ENCODE measurements at places on chromosomes 3 and 15.
A peak's percentile ranks its signal among the peaks of the same experiment; 100 is the strongest.

GRCh38 chr3:67289626-67290025 is 291.5 kb downstream of the KBTBD8 start:
- DNase-seq: no peak
- H3K36me3 ChIP-seq: no peaks in the 10 kb centered on the region
- H3K4me1 ChIP-seq: peaks cover 22% of the 10 kb centered on the region
- no peaks in the 10 kb centered on the region for H3K27me3 ChIP-seq
- H3K4me3 ChIP-seq: no peak overlapping the region

- H3K4me3 ChIP-seq: no peak overlapping the region
- DNase-seq: no peak
- no peaks in the 10 kb centered on the region for H3K36me3 ChIP-seq
- no peaks in the 10 kb centered on the region for H3K27me3 ChIP-seq
- H3K27ac ChIP-seq: no peak overlapping the region
Observed at GRCh38 chr3:24128199-24129005, 183.3 kb downstream of the NR1D2 start.

- H3K27me3 ChIP-seq: peaks cover 3% of the 10 kb centered on the region
- H3K4me1 ChIP-seq: peaks cover 6% of the 10 kb centered on the region
- no peak for DNase-seq
- H3K27ac ChIP-seq: no peak overlapping the region
- no peaks in the 10 kb centered on the region for H3K36me3 ChIP-seq
- no peak overlapping the region for H3K4me3 ChIP-seq
Observed at GRCh38 chr15:62343397-62343796, 178.3 kb upstream of the C2CD4B start.

GRCh38 chr3:171072432-171072831 is 45.9 kb upstream of the SLC2A2 start:
- H3K4me3 ChIP-seq: no peak overlapping the region
- H3K4me1 ChIP-seq: no peaks in the 10 kb centered on the region
- no peak overlapping the region for H3K27ac ChIP-seq

GRCh38 chr15:46518381-46518780 is 883.6 kb downstream of the SQOR start:
- H3K36me3 ChIP-seq: no peaks in the 10 kb centered on the region
- H3K27ac ChIP-seq: no peak overlapping the region
- H3K27me3 ChIP-seq: no peaks in the 10 kb centered on the region
- no peaks in the 10 kb centered on the region for H3K4me1 ChIP-seq
- H3K4me3 ChIP-seq: no peak overlapping the region

- H3K27ac ChIP-seq: no peak overlapping the region
- H3K36me3 ChIP-seq: no peaks in the 10 kb centered on the region
- H3K4me3 ChIP-seq: no peak overlapping the region
- peaks cover 4% of the 10 kb centered on the region for H3K4me1 ChIP-seq
- DNase-seq: no peak
- peaks cover 5% of the 10 kb centered on the region for H3K27me3 ChIP-seq
Observed at GRCh38 chr3:131405411-131405810, 23.8 kb downstream of the NUDT16 start.

DNA sequence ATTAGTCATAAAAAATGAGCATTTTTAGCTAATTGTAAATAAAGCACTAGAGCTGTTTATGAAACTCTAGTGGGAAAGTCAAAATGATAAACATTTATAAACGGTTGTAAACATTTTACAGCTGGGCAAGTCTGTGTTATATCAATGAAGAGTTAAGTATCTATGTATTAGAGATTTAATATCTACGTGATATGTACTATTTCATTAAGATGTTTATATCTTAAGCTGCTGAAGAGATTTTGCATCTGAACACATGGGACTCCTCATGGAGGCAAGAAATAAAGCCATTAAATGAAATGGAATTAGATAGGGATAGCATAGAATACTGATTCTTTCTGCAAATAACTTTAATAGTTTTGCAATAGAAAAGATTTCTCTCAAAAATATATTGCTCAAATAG is 23.0 kb upstream of the CAPN7 start:
- peaks cover 21% of the 10 kb centered on the region for H3K4me1 ChIP-seq
- peaks cover 2% of the 10 kb centered on the region for H3K27me3 ChIP-seq
- no peak overlapping the region for H3K27ac ChIP-seq
- no peak overlapping the region for H3K4me3 ChIP-seq
- no peaks in the 10 kb centered on the region for H3K36me3 ChIP-seq
- no peak for DNase-seq

- H3K36me3 ChIP-seq: no peaks in the 10 kb centered on the region
- no peak for DNase-seq
- H3K27me3 ChIP-seq: no peaks in the 10 kb centered on the region
- no peak overlapping the region for H3K4me3 ChIP-seq
Observed at GRCh38 chr3:196122021-196122687, 40.3 kb upstream of the TFRC start.

DNA sequence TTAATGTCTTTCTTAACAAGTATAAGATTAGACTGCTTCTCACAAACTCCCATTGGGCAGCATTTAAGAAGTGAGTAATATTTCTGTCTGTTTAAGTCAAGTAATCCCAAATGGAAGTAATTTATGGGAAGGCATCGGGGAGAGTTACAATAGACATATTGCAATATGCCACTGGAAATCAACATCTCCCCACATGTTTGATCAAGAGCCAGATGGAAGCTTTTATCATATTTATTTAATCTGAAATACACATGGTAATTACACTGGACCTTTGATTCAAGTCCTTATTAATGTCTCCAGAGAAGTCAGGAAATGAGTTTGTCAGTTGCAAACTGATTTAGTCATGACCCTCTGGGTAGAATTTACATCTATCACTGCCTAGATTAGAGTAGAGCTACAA is 943.8 kb downstream of the VGLL3 start:
- H3K36me3 ChIP-seq: no peaks in the 10 kb centered on the region
- no peaks in the 10 kb centered on the region for H3K4me1 ChIP-seq
- no peak overlapping the region for H3K27ac ChIP-seq
- no peaks in the 10 kb centered on the region for H3K27me3 ChIP-seq
- no peak overlapping the region for H3K4me3 ChIP-seq

DNA sequence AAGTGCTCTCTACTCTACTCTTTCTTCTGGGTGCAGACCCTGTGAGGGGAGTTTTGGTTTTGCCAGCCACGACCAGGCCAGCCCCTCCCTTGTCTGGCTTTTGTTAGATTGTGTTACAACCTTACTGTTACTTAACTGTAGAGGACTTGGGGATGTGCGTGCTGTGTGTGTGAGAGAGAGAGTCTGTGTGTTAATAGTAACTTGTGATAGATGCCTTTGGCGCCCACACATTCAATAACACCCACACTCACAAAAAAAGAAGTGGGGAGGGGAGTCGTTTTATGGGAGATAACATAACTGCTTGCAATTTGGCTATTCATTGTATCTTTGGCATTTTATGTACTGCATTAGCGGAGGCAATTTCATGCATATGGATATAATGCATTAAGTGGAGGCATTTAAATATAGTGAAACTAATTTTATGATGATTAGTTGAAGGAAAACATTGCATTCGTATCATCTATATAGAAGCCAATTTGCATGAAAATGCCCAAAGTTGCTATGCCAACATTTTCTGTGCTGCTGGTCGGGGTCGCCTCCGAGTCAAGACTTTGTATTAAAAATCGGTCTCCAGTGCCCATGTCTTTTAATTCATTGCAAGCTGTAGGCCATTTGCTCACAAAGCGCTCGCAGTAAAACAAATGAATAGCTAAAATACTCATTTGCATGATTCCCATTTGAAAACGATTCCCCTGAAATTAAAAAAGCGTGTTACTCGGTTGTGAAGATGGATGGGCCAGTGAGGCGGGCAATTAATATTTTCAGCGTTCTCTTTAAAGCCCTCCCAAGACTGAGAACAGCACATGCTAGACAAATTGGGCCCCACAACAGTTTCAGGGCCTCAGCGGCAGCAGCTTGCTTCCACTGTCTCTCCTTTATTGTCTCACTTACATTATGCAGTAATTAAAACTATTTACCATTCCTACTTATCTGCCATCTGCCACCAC is 158.5 kb upstream of the SMAD3 start:
- no peak for DNase-seq
- no peak overlapping the region for H3K27ac ChIP-seq
- H3K4me3 ChIP-seq: no peak overlapping the region
- H3K27me3 ChIP-seq: peaks cover 3% of the 10 kb centered on the region

DNA sequence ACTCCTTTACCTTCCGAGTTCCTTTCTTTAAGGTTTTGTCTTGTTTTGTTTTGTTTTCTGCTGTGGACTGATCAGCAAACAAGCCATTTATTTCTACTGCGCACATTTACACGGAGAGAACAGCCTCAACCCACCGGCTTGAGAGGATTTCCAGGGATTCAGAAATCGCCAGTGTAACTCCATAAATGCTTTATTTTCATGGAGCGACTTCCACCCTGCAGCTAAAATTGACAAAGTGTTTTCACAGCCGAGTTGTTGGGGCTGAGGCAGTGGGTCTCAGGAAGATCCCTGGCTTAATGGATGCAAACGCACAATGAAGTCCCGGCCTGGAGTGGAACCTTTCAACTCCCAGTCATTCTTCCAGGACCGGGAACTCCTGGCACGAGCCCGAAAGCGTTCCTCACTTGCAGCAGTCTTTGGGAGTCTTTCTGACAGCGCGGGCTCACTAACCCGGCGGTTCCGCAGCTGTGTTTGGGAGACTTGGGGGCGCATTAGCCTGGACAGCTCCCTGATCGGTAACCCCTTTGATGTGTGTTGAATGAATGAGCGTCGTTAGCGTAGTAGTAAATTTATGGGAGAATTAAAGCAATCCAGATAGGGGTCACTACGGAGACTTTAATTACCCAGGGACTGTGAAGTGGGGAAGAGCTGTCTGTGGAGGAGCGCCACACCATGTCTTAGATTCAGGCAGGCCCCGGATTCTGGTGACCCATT is 785 bp upstream of the MYRIP start:
- peaks cover 58% of the 10 kb centered on the region for H3K27me3 ChIP-seq
- H3K27ac ChIP-seq: no peak overlapping the region
- H3K4me1 ChIP-seq: peaks cover 19% of the 10 kb centered on the region

DNA sequence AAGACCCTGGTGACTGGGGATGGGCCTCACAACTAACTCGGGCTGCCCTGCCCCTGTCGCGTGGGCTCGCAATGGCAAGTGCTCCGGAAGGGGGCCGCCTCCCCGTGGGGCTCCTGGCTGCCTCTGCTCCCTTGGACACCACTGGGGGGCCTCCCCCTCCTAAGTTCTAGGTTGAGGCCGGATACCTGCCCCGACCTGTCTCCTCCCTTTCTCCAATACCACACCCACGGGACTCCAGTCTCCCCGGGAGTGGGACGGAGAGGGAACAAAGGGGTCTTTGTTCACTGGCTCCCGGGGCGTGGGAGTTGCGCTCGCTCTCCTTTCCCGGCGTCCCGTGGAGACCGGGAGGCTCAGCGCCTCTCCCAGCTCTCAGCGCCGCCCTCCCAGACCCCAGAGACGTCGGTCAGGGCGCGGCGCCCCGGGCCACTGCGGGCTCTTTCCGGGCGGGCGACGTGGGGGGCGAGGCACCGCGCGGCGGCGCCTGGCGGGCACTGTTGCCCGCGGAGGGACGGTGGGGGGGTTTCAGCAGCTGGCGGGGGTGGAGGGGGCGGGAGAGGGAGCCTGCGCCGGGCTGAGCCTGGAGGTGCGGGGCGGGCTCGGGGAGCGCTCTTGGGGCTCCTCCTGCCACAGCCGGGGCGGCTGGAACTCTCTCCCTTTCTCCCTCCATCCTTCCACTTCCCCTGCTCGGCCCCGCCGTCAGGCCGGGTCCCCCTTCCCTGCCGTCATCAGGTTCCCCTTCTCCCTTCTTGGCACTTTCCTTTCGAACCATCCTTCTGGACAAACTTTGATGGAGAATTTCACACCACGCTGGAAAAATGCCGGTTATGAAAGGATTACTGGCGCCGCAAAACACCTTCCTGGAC is at the start of gene KCNH8:
Gene KCNH8, plus strand, starts transcription at position 606 of the 863 bp plus-strand sequence. Its CDS starts 210 bp downstream, at position 816.
- no peaks in the 10 kb centered on the region for H3K27me3 ChIP-seq
- DNase-seq: peak; percentile 29
- H3K4me1 ChIP-seq: peaks cover 14% of the 10 kb centered on the region
- H3K27ac ChIP-seq: peak within 1 kb of the TSS; percentile 85
- peak within 1 kb of the TSS; percentile 95 for H3K4me3 ChIP-seq

- no peaks in the 10 kb centered on the region for H3K27me3 ChIP-seq
- no peak overlapping the region for H3K27ac ChIP-seq
- H3K4me3 ChIP-seq: no peak overlapping the region
- H3K36me3 ChIP-seq: no peaks in the 10 kb centered on the region
- DNase-seq: no peak
- no peaks in the 10 kb centered on the region for H3K4me1 ChIP-seq
Observed at GRCh38 chr3:56219894-56220805, 248.1 kb downstream of the ERC2 start.

GRCh38 chr3:66479532-66479947 is 21.3 kb downstream of the LRIG1 start:
- peaks cover 2% of the 10 kb centered on the region for H3K27me3 ChIP-seq
- H3K27ac ChIP-seq: no peak overlapping the region
- no peak overlapping the region for H3K4me3 ChIP-seq
- peaks cover 41% of the 10 kb centered on the region for H3K4me1 ChIP-seq
- no peaks in the 10 kb centered on the region for H3K36me3 ChIP-seq
- DNase-seq: no peak

DNA sequence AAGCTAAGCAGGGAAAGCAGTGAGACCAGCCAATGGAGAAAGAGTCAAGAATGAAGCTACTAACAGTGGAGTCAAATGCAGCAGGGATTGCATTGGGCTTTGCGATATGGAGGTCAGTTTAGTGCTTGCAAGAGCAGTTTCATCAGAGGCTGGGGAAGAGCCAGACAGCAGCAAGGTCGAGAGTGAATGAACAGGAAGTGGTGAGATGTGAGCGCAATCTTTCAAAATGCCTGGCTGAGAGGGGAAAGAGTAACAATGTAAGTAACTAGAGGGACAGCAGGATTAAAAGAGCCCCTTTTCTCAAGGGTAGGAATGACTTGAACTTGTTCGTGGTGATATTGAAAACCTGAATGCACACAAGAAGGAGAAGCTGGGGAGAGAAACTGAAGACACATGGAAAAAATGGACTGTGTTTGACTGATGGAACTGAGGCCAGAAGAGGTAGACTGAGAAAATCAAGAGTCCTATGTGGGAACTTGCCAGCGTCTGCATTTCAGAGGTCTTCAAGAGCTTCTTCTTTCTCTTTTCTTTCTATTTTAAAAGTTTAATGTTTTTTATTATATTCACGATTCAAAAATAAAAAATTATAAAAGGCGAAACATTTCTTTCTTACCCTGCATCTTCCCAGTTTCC is 30.6 kb upstream of the GPR160 start:
- peak overlapping the region; percentile 53 for H3K27ac ChIP-seq
- peak overlapping the region; percentile 0 for H3K4me3 ChIP-seq
- H3K27me3 ChIP-seq: no peaks in the 10 kb centered on the region
- H3K36me3 ChIP-seq: no peaks in the 10 kb centered on the region

GRCh38 chr3:100072326-100073048 is 41.8 kb downstream of the FILIP1L start:
- peak overlapping the region; percentile 42 for H3K27ac ChIP-seq
- peaks cover 44% of the 10 kb centered on the region for H3K4me1 ChIP-seq
- DNase-seq: no peak
- H3K36me3 ChIP-seq: no peaks in the 10 kb centered on the region
- peak overlapping the region; percentile 56 for H3K4me3 ChIP-seq

GRCh38 chr3:28125342-28125741 is 116.1 kb upstream of the CMC1 start:
- no peak for DNase-seq
- no peaks in the 10 kb centered on the region for H3K27me3 ChIP-seq
- H3K4me3 ChIP-seq: no peak overlapping the region
- peaks cover 24% of the 10 kb centered on the region for H3K4me1 ChIP-seq
- H3K27ac ChIP-seq: peak overlapping the region; percentile 27
